ENCODE measurements at places on chromosomes 6 and 20. TPM values are rescaled to one million over a fixed set of nuclear protein-coding genes. Genes with fewer than 3 reads are reported as not detected.

The ZSCAN23 gene
- total RNA-seq: not detected

The MARCKS gene
- total RNA-seq: 0.35 TPM

The PPP1R10 gene
- 95.4 TPM for total RNA-seq

The CFAP61 gene
- not detected for total RNA-seq

The PNPLA1 gene
- total RNA-seq: not detected

The EEF1A2 gene
- total RNA-seq: 0.42 TPM

The NT5E gene
- total RNA-seq: 12.7 TPM

The C20orf202 gene
- total RNA-seq: not detected

The KCNK15 gene
- total RNA-seq: not detected

The CALHM6 gene
- 2.9 TPM for total RNA-seq

The NKAPL gene
- not detected for total RNA-seq
